ENCODE measurements at places on chromosomes 16 and 17.

GRCh38 chr16:61798741-61799140 is 237.5 kb downstream of the CDH8 start:
- DNase-seq, result no peak

GRCh38 chr16:4477966-4478365 is 1.8 kb downstream of the HMOX2 start:
- no peak for DNase-seq

DNA sequence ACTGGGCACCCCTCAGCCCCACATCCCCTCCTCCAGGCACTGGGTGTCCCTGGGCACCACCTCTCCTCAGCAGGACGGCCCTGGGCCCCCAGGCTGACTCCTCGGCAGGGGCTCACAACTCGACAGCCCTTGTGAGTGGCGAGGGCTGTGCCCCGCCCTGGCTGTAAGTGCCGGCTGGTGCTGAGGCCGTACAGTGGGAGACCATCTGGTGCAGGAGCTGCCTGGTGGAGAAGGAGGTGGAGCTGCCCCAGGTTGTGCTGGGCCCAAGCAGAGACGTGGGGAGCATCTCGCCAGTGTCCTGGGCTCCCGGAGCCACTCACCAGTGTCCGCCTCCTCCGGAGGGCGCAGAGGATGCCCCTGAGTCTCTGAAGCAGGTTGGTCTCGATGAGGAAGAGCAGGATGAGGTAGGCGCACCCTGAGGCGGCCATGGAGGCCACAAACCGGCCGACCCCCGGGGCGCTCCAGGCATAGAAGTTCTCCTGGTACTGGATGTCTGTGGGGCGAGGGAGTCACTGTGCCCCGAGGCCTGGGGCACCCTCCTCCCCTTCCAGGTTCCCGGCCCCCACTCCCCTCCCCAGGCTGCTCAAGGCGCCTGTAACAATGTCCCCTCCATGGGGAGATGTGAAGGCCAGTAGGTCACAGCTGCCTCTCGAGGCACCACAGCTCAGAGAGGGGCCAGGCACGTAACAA is 15.1 kb upstream of the RNPS1 start:
- DNase-seq, result no peak

DNA sequence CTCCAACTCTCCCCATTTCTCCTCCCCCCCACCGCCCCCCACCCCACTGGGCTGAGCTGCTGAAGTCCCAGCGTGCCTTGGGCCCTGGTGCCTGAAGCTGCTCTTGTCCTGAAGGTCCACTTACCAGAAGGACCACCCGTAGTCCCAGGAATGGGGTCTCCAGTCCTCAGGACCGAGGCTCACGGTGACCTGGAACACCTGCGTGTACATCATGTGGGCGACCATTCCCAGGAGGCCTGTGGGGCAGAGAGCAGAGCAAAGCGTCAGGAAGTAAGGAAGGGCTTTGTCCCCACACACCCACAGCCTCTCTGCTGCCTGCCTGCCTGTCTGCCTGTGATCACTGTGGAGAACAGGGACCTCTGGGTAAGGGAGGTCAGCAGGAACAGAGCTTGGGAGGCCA is 218.7 kb downstream of the GSG1L start:
- no peak for DNase-seq

DNA sequence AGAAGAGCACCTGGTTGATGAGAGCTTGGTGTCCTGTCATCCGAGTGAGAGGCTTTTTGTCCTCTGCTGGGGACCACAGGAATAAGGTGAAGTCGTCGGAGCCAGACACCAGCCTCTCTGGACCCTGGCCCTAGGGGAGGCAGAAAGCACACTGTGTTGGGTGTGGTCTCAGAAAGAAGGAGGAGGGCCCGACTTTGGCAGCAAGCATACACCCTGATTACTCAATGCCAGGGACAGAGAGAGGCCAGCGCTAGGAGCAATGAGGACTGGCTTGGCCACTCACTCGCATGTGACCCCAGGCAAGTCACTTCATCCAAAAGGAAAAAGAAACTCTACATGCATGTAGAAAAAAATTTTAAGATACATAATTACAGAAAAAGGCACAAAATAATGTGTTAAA is 6.8 kb downstream of the NLE1 start:
- DNase-seq, result no peak

DNA sequence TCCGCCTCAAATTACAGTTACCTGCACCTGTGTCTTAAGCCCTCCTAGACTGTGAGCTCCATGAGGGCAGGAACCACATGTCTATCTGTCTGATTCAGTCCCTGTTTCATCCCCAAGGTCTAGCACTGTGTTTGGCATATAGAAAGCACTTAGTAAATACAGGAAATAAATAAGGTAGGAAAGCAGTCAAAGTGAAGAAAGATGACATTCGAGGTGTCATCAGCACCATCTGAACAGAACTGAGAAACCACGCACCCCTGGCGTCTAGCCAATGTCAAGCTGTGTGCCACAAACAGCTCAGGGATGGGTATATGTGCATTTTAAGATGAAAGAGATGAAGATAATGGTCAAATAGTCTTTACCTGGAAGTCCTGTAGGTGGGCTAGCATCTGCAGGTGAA is 79.6 kb upstream of the ATP2A3 start:
- DNase-seq, result no peak

DNA sequence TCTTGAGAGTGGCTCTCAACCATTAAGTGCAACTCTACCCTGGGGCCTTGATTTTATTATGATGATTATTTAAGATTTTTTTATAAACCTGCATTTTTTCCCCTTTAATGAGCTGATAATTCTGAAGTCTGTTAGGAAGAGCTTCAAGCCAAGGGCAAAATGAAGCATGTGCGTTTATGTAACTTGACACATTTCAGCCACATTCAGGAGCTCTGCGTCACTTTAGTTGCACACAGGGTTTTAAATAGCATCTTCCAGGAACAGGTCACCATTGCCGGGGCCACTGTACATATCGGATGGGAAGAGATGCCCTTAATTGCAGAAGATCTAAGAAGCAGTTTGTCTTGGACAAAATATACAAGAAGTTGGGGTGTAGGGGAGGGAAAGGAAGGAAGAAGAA is 89.6 kb downstream of the BMERB1 start:
- no peak for DNase-seq

DNA sequence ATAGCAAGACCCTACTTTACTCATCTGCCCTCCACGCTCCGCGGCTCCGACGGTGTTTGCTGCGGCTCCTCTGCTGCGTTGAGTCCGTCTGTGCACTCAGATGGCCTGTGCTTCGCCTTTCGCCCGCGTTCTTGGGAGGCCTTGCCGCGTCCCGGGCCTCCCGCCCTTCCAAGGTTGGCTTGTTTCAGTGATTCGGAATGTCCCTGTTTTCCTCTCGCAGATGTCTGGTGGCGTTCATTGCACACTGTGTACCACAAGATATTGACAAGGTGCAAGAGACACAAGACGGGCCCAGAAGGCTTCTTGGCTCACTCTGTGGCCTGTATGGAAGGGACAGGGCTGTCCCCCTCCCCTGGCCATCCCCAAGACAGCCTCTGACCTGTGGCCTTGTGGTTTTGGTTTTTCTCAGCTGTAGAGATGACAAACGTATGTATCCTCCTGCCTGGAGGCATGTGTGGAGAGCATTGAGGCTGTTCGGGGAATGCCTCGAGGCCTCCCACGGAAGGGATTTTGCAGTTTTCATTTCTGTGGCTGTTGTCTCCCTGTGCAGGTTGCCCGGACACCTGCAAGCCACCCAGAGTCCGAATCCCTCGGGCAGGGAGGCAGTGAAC is 15.4 kb downstream of the MGRN1 start:
- DNase-seq, result no peak

- no peak for DNase-seq
Observed at GRCh38 chr16:13052431-13052830, 151.0 kb downstream of the SHISA9 start.

DNA sequence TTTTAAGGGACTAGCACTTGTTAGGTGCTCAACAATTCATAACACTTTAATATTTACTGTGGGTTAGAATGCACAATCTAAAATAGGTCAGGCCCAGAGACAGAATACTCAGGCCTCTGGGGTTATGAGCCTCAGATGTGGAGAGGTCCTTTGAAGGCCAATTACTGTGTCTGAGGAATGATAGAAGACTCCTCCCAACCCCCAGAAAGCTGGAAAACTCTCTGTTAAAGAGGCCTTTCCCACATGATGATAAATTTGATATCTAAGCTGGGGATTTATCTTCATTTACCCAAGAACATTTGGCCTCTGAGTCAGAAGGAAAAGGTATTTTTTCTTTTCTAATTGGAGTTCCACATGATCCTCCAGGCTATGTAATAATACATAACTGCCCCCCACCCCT is 41.1 kb upstream of the MMD start:
- no peak for DNase-seq

DNA sequence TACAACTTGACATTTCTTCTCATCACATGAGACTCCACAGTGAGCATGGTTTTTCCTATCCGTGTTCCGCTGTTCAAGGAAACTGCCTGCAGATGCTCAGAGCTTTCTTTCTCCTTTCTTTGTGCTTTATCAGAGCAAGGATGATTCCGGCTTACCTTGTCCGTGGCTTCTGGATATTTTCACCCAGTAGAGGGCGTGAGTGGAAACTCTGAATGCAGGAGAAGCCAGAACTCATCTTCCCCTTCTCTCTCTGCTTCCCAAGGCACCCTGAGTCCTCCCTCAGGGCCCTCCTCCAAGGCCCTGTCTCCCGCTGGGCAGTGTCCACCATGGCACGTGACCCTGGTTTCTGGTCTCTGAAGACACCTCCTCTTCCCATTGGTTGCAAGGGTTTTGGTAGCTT is 721.1 kb upstream of the RBFOX1 start:
- no peak for DNase-seq

DNA sequence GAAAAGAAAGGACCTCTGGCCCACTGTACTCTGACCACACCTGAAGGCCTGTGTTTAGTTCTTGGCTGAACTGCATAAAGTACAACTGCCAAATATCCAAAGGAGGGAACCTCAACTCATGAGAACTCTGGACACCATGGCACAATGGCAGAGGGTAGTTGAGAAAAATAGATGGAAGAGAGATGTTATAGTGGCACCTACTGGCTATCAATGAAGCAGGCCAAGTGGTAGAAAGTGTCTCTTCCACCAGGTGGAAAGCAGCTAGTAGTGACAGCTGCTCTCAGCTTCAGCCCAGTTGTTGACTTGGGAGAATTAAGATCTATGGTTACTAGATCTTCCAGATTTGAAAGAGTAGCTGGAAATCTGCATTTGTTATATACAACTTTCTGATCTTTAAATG is 3.2 kb downstream of the MED31 start:
- DNase-seq, result no peak

GRCh38 chr16:3029491-3030221 is 5.8 kb downstream of the THOC6 start:
- no peak for DNase-seq

DNA sequence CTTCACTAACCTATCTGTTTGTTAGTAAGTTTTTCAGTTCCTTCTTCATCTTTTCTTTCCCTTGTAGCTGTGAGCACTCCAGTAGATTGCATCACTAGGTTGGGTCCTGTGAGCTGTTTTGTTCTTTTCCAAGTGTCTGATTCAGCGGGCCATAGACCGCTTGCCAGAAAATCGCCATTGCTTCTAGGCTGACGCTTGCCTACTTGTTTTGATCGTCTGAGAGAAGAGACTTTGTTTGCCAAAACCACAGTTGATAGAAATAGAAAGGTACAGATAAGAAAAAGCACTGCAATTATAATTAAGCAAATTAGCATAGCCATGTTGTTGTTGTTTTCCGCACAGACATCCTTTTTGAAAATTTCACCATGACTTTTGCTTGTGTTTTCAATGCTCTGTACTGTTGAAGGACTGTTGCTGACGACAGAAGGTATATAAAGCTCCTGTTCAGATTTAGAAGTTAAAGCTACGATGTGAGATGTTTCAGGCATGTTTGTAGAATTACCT is 3.1 kb downstream of the EVI2A start:
- DNase-seq, result no peak

DNA sequence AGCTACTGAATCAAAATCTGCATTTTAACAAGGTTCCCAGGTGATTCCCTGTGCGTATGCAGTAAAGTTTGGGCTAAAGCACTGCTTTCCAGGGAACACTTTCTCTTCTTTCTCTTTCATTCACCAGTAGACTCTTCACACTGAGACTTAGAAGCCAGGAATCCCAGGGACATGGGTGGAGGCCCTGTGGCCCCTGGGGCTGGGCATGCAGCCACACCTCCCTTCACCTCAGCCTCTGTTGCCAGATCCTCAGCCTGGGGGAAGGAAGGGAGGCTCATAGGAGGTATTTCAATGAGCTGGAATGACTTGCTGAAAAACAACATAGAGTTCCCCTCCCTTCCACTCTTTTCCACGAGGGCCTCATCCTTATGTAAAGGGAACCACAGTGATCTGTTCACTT is 1.2 kb downstream of the G6PC3 start:
- no peak for DNase-seq

DNA sequence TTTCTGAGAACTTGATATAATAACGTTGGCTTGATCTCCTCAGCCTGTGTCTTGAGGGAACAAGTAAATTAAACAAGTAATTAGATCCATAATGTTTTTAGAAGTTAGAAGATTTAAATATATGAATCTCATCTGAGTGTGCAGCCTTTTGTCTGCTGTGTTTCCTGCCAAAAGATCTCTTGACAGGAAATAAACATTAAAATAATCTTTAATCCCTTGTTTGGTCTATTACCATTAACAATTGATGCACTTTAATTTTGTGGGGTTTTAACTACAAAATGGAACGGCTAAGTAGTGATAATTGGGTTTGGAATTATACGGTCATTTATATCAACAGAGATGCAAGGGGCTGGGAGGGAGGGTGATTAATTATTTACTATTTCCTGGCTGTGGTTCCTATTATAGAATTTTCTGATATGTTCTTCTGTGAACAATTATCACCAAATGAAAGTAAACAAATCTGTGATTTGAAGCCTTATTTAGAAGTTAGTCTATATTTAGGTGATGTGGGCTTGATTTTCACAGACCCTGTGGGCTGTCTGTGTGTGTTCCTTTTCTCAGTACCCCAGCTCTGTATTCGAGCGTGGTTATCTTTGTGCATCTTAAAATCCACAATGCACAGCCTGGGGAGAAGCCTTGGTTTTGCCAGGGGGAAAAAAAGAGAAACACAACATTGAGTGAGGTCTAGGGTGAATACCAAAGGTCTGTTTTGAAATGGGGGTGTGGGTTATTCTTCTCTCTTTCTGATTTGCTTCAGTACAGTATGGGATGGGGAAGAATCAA is 556.1 kb downstream of the WWOX start:
- DNase-seq, result no peak

DNA sequence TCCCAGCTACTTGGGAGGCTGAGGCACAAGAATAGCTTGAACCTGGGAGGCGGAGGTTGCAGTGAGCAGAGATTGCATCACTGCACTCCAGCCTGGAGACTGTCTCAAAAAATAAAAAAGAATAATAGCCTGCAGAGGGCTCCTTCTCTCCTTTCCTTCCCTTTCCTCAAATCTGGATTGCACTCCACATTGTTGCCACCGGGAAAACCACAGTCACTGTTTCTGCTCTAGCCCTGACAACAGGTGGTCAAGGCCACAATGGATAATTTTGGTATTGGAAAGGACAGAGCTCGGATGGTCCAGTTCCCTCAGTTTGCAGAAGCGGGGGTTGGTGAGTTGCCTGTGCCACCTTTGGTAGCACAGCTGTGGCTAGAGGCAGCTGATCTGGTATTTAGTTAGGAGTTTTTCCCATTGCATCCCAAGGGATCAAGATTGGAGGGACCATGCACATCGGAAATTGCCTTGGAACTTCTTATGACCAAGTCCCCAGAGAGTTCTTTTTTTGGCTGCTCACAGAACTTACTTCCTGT is 44.7 kb upstream of the PRSS54 start:
- DNase-seq, result peak; percentile 42
